SK-MEL-5 (cell line): ENCODE measurements at places on chromosomes 5 and 9. TPM values are rescaled to one million over a fixed set of nuclear protein-coding genes. Genes with fewer than 3 reads are reported as not detected.

DNA sequence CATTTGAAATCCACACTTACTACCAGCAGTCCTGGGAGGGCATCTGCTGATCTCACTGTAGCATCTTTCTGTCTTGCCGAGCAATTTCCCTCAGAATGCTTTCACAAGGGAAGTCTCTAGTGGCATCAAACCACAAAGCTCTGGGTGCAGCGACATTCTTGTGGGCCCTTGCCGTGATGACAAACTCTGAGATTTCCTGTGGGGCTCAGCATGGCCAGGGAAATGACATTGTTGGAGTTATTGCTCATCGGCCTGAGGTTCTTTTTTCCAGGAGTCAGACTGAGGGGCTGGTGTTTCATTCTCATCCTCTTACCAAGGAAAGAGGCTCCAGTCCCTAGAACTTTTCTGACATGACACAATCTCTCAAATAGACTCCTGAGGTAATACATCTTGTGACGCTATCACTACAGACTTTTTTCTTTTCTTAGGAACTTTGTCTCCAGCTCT is 51.4 kb downstream of the PFDN1 start:
- DNase-seq: peak; percentile 36

- DNase-seq: no peak
Measured at GRCh38 chr9:132995879-132996278, 17.4 kb downstream of the GFI1B start.

The SHOC1 gene
- 0.16 and 0.37 TPM in 2 replicates for total RNA-seq

The SYK gene
- total RNA-seq: 0.74 and 1.7 TPM in 2 replicates
